ENCODE measurements at places on chromosomes 4 and X.

DNA sequence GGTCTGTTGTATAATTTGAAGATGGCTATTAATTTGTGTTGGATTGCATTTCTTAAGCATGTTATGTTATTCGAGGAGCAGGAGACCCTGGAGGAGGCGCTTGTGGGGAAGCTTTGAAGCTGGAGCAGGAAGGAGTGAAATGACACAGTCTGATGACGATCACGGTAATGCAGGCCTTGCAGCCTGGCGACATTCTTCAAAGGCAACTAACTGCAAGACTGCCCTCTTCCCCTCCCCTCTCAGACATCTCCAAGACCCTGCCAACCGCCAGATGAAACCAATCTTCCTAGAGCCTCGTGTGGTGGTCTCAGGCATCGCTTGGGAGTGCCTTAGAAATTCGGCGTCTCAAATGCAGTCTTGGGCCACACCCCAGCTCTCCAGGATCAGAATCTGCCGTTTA lies 16.1 kb downstream of the CLCN4 start:
- no peak for DNase-seq

GRCh38 chr4:10082047-10082446 lies 34.6 kb downstream of the WDR1 start:
- no peak for DNase-seq

GRCh38 chr4:56040842-56041241 lies 92.1 kb downstream of the CEP135 start:
- no peak for DNase-seq

- no peak for DNase-seq
Observed at GRCh38 chr4:31692399-31692940, 972.3 kb downstream of the PCDH7 start.

DNA sequence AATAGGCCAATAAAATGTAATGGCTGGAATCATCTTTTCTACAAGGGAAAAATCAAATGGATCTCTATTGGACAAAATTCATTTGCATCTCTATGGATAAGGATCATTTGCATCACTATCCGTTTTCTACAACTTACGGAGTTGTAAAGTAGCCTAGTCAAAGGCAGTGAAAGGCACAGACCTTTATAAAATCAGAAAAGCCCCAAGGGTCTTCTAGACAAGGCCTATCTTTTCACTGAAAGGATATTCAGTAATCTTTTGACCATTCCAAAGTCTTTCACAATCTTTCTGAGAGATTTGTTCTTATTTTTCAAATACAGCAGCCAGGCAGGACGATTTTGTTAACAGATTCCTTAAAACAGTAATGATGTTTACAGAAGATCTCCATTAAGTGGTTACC lies 119.5 kb upstream of the JADE1 start:
- DNase-seq: no peak

DNA sequence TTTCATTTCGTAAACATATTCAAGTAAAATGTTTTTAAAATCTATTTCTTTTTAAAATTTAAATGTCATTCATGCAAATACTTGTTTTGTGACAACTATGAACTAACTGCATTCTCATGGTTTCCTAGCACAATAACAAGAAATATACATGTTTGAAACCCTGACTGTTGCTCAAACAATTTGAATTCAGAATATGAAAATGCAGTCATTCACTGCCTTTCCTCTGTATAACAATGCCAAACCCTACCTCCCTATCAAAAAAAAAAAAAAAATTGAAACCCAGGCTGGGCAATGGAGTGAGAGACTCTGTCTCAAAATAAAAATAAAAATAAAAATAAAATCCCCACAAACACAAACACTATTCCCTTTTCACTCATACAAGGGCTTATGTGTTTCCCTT lies 42.1 kb downstream of the MAB21L2 start:
- no peak for DNase-seq

DNA sequence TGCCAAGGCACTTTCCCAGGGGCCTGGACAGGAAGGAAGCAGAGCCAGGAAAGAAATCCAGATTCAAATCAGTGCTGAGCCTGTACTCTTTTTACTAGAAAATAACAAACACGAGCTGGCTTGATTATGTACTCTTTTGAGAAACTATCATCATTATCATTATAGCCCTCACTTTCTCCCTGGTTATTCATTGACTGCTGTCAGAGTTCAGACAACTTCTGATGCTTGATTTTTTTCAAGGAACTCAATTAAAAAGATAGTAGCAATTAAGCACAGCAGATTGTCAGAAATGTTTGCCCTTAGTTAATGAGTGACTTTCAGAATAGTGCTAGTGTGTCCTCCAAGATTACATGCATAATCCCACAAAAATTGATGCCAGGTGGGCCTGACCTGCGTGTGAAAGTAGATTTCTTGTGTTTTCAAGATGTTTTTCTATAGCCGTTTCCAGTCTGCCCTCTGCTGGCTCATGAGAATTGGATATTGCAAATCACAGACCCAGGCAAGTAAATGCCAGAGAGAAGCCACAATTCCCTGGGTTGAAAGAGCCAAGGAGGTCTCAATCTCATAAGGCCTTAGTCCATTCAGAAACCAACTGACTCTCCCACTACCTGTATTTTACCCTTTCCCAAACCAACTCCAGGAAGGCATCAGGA lies 14.3 kb upstream of the PNPLA4 start:
- DNase-seq: no peak

DNA sequence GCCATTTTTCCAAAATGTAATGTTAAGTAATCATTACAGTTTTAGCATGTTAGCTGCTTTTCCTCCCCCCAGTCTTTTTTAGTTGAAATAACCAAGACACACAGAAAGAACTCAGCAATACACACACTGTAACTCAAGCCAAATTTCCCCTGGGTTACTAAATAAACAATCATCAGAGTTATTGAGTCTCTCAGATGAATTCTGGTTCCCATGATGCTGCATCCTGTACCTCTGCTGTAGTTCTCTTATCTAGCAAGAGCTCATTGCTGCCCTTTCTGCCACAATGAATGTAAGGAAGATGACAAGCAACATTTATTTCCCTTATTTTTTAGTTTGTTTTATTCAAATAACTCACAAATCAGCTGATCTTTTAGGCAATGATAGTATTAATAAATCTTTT lies 185.1 kb downstream of the ARHGAP6 start:
- DNase-seq: no peak

DNA sequence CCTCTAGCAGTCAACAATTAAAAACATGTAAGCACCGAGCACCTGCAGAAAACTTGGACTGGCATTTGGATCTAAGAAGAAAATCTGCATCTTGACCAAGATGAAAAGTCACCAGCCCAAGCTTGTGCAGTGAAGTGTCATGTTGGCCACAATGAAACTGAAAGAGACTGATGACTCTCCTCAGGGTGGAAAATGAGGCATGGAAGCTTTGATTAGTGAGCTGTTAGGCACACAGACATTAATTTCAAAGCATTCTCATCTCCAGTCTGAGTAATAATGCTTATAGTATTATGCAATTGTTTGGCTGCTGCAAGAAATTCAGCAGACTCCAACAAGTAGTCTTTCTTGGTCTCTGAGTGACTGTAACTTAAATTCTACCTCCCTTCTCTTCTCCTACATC lies 150.1 kb downstream of the AR start:
- DNase-seq: no peak

DNA sequence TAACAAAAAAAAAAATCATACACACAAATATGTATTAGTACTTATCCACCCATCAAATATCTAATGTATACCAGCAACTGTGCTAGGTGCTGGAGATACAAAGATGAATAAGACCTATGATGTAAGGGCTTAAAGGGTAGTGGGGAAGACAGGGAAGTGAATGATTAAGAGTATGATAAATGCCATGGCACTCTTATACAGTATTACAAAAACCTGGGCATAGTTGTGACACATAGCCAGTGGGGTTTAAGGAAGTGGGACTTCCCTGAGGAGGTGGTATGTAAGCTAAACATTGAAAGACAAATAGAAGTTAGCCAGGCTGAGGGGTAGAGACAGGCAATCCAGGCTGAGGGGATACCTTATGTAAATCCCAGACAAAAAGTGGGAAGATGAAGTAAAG lies 23.5 kb downstream of the CHM start:
- no peak for DNase-seq

- no peak for DNase-seq
Observed at GRCh38 chr4:133156096-133156495, 7.0 kb downstream of the PCDH10 start.

DNA sequence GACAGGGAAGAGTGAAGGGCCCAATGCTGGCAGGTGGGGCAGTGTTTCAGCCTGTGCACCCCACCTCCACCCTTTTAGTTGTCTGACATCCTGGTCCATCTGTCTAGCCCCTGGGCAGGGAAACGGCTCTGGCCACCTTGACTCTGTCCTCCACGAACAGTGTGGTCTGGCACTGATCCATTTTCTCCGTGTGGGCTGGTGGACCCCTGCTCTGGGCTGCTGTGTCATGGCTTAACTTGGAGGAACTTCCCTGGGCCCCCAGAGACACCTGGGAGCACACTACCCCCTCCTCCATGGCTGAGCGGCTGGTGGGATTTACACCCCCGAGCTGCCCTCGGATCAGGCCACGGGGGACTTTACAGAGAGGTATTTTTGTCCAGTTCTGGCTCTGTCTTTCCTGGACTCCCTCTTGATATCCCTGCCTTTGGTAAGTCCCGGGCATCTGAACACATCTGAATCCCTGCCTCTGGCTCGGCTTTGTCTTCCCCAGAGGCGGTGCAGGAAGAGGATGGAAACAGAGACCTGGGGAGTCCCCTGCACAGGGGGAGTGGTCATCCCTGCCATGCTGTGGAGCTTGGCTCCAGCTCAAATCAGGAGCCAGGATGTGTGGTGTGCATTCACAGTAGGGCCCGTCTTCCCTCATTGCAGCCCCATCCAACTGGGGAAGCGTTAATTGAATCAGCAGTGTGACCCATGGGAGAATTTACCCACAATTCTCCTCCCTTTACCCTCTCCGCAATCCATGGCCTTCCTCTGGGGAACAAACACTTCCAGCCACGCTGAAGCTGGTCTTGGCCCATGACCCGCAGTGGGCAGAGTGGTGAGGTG lies 6.3 kb upstream of the NKX1-1 start:
- DNase-seq: no peak

GRCh38 chr4:86493460-86493859 lies 100.7 kb upstream of the PTPN13 start:
- DNase-seq: no peak

- no peak for DNase-seq
Observed at GRCh38 chr4:101870874-101871273, 80.3 kb downstream of the BANK1 start.

DNA sequence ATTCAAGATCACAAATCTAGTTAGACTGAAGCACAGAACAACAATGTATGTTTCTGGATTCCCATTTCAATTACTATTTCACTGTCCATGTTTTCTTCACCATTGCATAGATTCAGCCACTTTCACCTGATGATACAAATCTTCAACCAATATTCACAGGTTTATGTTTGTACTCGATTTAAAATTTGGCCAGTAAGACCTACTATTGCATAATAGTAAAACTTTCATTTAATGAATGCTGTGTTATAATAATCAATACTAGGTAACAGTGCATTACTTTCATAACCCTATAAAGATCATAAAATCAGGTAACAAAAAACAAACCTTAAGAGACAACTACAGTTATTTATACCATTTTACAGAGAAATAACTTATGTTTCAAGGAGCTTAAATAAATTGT lies 2209.1 kb downstream of the ARAP2 start:
- DNase-seq: no peak

DNA sequence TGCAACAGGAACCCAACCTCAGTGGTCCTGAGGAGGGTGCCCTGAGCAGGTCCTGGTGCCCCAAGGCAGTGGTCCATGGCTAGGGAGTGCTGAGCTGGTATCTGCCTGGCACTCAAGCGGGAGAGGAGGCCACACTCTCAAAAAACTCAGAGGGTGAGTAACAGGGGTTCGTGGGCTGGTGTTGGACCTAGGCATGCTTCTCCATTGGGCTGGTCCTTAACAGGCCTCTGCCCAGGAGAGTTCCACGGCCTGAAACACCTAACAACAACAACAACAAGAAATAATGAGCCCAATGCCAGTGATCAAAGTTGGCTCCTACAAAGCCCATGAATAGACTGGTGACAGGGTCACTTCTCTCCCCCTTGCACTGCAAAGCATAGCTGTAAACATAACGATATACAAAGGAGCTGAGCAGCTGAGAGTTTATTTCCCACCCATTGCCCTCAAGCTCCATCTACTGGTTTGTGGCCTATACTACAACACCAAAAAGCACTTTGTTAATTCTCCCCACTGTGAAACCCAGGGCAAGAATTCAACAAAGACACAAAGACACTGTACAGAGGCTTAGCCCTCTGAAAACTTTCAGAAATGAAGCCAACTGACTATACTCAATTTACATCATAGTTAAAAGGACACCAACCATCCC lies 736.1 kb upstream of the ADGRL3 start:
- no peak for DNase-seq

GRCh38 chr4:184432127-184432922 lies 42.0 kb downstream of the IRF2 start:
- DNase-seq: no peak

- DNase-seq: no peak
Observed at GRCh38 chr4:122928930-122929329, 6.5 kb upstream of the NUDT6 start.

DNA sequence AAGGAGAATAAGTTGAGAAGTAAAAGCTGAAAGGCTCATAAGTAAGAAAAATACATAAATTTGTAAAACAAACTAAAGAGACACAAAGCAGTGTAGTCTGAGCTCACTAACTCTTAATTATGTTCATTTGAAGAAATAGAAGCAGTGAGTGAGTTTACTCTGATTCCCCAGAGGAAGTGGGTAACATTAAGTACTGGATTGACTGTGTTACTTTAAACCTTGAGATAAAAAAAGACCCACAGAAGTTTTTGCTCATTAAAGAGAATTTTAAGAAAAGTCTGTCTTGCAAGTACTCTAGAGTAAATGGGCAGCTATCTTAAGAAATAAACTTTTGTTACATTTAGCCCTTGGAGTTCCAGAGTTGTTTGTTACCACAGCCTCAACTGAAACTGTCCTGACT lies 2466.9 kb downstream of the PCDH7 start:
- no peak for DNase-seq

- no peak for DNase-seq
Observed at GRCh38 chrX:77422891-77423648, 24.1 kb upstream of the FGF16 start.

GRCh38 chr4:8835521-8836365 lies 35.9 kb downstream of the HMX1 start:
- DNase-seq: no peak

DNA sequence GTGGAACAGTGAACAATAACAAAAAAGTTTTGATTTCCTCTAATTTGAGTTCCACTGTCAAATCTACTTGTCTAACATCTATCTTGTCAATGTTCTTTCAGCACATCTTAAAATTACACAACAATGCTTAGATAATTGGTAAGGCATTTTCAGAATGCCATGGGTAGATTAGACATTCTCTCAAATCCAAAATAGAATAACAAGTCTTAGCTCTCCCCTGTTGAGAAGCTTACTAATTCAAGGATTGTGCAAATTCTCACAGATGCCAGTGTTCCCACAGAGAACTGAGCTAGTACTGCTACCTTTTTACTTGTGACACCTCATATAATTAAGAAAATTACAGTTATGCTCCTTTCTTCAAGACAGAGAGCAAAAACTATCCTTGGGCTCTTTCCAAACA lies 2442.0 kb downstream of the PCDH7 start:
- DNase-seq: no peak
